Stimulated activated CD8-positive, alpha-beta memory T cell treated with anti-CD3 and anti-CD28 coated beads, Interleukin-4, amount 100 ng/mL, for 48 hours (primary cell): ENCODE measurements at places on chromosomes 16 and 17.

GRCh38 chr17:56593646-56594319, at the start of gene NOG:
Gene NOG (plus strand): TSS chr17:56593699. CDS start chr17:56594224, 525 bp downstream.
- peak; percentile 57 for DNase-seq

DNA sequence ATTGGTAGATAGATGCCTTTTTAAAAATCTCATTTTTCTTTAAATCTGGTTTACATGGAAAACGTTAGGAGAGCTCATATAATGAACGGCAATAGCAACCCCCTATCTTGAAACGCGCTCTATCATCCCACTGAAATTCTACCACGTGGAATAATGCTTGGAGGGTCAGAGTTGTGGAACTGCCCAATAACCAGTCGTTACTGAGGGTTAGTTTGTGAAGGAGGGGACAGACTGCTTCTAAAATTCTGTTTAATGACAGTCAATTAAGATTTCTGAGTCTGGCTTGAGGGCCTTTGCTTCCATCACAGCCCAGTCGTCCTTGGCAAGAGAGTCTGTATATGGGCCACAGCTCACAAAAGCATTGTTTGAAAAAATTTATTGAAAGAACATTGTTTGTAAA, 482 bp downstream of the IRF8 start:
- no peak for DNase-seq

- no peak for DNase-seq
Observed at GRCh38 chr16:31397096-31397660, 4.0 kb downstream of the ITGAD start.

- DNase-seq = peak; percentile 93
Observed at GRCh38 chr17:58328195-58329034, at the start of gene TSPOAP1. Gene TSPOAP1 (minus strand): TSS chr17:58328795. CDS start chr17:58327920, 875 bp downstream.

DNA sequence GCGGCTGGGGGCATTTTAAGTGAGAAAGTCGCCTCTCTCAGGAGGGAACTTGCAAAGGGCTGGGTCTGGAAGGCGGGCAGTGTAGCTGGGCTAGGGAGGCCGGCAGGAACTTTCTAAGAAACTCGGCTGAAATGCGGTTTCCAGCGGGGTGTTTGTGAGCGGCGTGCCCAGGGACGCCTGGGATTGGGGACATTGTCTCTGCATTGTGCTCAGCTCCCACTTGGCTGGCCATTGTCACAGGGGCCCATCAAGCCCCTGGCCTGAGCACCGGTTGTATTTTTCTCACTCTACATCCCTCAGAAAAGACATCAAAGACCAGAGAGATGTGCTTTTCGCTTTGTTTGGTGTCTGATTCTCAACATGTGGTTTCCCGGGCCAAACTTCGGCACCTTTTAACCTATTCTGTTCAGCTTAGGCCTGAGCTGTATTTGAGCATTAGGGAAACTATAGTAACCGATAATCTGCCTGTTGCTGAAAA, 291.1 kb upstream of the IRX3 start:
- DNase-seq = no peak

- no peak for DNase-seq
Observed at GRCh38 chr16:72858665-72859493, 189.0 kb downstream of the ZFHX3 start.

DNA sequence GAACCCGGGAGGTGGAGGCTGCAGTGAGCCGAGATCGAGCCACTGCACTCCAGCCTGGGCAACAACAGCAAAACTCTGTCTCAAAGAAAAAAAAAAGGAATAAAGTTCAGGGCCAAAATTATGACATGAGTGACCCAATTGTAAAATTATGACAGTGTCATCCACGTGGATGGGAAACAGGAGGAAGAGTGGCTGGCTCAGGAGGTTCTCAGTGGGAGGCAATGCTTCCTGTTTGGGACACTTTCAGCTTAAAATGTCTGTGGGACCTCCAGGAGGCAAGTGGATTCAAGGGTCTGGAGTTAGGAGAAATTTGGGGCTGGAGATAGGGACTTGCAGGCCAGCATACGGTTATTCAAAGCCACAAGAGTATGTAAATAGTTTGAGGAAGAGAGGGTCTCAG, 8.0 kb upstream of the STX4 start:
- no peak for DNase-seq

DNA sequence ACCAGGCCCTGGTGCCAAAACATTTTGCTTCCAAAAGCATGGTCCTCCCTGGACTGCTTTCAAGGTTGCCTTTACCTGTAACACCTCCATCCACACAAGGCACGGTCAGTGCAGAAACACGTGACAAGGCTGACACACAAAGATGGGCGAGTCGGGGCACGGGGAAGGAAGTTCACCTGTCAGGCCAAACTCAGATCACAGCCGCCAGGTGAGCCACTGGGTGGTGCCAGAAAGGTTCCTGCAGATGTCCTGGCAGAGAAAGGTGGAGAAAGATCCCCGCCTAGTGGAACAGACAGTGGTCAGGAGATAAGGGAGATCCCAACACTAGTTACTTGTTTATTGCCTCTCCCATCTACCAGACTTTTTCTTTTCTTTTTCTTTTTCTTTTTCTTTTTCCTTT, 155.3 kb downstream of the AIPL1 start:
- no peak for DNase-seq

GRCh38 chr16:87416826-87417527, 24.8 kb downstream of the MAP1LC3B start:
- DNase-seq = peak; percentile 51

DNA sequence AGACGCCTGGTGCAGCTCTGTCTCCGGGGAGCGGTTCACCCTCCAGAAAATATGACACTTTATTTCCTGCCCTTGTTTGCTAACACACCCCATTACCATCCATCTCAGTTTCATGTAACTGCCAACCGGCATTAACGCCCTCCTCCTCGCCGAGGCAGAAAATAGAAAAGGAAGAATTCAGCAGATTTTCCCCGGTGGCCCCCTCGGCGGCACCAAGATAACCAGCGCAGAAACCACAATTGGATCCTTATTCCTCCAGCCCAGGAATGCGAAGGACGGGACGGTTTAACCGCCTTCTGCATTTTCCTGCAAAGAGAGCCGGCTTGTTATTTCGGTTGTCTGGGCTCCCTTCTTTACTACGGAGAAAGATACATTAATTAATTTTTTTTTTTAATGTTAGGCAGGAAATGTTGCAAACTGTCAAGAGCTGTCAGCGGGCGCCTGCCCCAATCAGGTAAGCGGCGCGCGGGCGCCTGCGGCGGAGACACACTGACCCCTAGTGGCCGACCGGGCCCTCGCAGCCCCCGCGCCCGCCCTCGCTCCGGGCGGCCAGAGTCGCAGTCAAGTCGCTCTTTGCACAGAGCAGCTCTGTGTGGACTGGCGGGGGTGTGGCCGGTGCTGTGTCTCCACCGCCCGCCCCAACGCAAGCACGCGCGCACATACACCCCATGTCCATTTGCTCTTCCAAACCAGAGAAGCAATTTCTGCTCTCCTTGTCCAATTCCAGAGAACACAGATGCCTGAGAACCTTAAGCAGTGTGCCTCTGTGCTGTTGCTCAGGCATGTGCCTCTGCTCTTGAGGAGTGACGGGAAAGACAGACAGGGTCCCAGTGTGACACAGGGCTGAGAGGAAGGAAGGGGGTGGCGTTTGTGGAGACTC, 53.6 kb downstream of the C17orf67 start:
- peak; percentile 92 for DNase-seq

- DNase-seq = peak; percentile 34
Observed at GRCh38 chr17:38815576-38816193, 9.4 kb downstream of the CWC25 start.

DNA sequence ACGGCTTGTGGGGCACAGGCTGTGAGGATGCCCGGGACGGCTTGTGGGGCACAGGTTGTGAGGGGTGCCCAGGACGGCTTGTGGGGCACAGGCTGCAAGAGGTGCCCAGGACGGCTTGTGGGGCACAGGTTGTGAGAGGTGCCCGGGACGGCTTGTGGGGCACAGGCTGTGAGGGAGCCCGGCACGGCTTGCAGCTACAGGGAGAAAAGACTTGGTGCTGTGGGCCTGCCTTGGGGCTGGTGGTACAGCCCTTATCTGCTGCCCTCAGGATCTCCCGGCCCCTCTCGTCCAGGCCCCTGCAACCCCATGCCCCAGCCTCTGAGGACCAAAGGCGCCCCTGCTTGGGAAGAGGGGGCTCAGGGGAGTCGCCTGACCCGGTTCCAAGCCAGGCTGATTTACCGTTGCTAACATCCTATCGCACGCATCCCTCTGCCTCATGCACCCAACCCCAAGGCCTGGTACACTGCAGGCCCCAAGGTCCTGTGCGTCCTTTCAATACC, 5.0 kb upstream of the HBM start:
- DNase-seq = no peak

DNA sequence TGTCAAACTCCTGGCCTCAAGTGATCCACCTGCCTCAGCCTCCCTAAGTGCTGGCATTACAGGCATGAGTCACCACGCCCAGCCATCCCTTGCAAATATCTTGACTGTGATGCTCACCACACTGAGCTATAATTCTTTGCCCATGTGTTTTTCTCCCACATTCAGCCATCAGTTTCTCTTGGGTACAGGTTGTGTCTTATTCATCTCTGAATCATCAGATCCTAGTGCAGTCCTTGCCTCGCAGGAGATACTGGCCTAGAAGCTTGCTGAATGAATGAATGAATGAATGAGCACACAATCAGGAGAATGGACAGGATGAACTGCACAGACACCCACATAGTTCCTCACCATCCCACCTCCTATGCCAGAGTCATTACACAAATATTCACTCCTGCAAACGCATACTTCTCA, 24.4 kb upstream of the ETV4 start:
- DNase-seq = no peak

DNA sequence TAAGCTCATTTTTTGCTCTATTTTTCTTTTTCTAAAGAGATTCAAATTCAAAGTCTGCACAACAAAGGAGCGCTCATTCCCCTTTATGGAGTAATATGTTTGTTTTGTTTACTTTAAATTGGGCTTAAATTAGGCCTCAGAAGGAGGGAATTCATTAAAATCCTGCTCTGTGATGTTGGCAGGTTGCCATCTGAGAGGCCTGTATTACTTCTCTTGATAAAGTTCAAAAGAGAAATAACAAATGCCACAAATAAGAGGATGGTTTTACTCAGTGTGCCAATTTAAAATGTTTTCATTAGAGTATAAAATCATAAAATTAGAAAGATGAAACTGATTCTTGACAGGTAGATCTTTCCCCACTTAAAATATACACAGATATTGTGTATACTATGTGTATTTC, 54.5 kb upstream of the HLF start:
- DNase-seq = no peak

DNA sequence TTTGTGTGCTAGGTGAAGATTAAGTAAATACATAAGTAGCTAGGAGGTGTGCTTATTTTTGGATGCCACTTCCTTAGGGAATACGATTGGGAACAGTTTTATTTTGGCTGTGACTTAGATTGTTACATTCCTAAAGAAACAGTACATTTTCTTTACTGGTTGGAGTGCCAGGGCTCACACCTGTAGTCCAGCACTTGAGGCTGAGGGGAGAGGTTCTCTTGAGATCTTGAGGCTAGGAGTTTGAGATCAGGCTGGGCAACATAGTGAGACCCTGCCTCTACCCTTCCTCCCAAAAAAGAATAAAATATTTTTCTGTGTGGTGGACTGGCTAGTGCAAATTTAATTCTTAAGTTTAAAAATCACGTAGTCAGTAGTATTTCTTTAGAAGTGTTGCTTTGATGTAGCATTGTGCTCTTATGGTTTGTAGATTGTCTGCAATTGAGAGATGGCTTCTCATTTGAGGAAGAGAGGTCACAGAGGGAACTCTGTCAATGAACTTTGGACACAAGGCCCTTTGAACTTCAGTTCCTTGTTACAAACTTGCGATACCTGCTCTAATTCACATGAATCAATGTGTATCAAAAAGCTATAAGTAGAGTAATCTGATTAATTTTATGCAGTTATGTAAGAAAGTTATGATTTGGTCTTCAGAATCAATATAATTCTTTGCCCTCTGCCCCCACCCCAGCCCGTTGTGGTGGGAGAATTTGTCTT, 7.1 kb downstream of the HAPSTR1 start:
- DNase-seq = no peak

GRCh38 chr16:10266809-10267208, 84.6 kb upstream of the GRIN2A start:
- peak; percentile 56 for DNase-seq

GRCh38 chr16:25951999-25952398, 260.2 kb downstream of the HS3ST4 start:
- no peak for DNase-seq

DNA sequence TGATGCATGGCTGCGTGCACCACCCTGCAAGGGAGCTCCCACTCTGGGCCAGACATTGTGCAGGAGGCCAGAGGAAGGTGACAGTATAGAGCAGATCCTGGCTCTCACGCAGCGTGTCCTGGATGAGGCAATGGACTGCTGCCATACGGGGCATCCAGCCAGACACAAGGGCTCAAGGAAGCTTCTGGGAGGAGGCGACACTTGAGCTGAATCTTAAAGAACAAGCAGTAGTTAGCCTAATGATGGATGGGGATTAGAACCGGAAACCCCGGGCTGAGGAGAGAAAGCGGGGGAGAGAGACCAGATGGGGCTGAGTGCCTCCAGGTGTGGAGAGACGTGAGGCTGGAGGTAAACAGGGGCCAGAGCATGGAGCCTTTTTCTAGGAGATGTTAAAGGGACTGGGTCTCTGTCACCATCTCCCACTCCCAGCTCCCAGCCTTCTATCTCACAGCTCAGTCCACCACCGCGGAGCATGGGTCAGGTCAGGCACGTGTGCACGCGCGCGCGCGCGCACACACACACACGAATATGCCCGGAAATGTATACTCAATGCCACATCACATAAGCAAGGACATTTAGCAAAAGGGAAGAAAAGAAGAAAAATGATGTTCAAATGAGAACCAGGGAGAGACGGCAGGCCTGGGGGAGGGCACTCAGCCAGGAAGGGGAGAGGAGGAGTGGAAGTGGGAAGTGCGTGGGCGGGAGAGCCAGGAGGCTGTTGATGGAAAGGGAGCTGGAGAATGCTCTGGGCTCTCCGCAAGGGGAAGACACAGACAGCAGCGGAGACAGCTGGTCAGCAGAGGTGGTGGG, 46.3 kb downstream of the CCDC42 start:
- no peak for DNase-seq

DNA sequence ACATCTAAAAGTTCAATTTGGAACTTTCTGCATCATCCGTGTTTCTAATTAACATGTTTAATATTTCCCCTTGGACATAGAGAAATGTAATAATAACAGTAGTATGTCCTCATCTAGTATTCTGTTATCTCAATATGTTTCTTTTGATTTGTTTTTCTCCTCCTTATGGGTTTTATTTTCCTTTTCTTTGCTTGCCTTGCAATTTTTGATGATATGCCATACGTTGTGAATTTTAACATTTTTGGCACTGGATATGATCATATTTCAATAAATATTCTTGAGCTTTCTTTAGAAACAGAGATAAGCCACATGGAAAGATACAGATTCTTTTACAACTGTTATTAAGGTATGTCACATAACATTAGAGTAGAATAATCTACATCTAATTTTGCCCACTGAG, 1316.2 kb downstream of the CDH8 start:
- no peak for DNase-seq

DNA sequence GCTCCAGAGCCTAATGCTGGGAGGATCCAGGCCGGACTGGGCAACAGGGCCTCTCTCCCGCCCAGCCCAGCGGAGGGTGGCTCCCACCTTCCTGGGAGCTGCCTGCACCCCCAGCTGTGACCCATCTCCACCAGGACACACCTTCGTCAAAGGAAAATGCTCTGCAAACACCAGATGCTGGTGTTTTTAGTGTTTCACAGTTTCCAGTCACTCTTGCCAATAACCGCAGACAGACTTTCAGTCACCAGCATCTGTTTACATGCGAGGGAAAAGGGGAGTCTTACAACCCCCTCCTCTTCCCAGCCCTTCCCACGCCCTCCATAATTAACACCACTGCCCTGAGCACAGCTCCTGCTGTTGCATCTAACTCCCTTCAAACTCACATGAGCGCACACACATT, 25.3 kb downstream of the KLHDC4 start:
- no peak for DNase-seq

- no peak for DNase-seq
Observed at GRCh38 chr16:11372073-11372828, 27.0 kb downstream of the RMI2 start.

- DNase-seq = no peak
Observed at GRCh38 chr17:65058593-65058992, 2.1 kb upstream of the GNA13 start.
